ENCODE measurements at places on chromosomes 6 and 20.
A peak's percentile ranks its signal among the peaks of the same experiment; 100 is the strongest.

DNA sequence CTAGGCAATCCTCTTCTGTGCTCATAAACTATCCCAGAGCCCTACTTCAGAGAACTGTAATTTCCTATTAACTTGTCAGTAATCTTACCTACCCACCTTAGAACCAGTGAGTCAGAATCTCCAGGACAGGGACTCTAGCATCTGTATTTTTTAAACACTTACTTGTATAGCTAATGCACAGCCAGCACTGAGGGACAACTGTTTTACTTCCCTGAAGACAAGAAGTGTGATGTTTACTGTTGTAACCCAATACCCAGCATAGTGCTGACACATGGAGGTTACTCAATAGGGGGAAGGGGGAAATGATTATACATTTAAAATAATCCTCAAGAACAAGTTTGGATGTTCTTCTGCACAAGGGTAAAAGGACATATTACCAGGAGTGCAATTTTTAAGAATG, 130.8 kb downstream of the BTBD9 start:
- no peak for DNase-seq

DNA sequence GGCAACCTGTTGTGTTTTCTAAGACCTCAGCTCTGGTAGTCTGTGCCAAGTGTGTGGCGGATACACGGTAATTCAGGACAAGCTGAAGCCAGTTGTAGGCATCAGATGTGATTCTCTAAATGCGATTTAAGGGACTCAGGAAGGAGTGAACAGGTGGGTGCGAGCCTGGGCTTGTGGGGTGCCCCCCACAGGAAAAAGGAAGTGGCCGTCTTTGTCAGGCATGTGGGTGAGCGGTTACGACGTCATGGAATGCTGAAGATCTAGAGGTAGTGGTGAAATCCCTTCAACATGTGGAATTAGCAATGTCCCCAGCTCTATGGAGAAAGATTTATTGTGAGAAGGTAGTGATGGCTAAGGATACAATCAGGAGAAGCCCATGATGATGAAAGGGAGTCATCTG, 95.1 kb upstream of the EXOC2 start:
- DNase-seq: peak; percentile 66

GRCh38 chr6:85483846-85484245, 34.0 kb downstream of the NT5E start:
- no peak for DNase-seq

- no peak for DNase-seq
Observed at GRCh38 chr20:2599288-2600006, 53.0 kb upstream of the NOP56 start.

DNA sequence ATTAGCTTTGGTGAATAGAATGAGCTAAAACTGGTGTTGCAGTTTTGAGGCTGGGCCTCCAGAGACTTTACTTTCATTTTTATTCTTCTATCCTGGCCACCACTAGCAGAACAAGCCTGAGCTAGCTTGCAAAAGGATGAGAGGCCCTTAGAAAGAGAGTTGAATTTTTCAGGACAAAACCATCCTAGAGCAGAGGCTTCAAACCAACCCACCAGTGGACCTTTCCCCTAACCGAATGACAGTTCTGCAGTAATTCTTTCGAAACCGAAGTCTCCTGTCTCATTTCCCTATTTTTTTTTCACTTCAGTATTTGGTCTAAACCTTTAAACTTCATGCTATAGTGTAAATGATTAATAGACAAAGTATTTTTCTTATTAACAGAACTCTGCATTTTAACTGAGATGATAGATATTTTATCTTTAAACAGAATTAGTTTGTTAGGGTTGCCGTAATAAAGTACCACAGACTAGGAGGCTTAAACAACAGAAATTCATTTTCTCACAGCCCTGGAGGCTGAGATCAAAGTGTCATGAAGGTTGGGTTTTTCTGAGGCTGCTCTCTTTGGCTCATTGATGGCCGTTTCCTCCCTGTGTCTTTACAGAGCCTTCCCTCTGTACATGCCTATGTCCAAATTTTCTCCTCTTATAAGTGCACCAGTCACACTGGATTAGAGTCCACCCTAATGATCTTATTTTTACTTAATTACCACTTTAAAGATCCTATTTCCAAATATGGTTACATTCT, 80.6 kb upstream of the PAK5 start:
- DNase-seq: no peak

GRCh38 chr6:108074057-108074358, 533 bp downstream of the OSTM1 start:
- no peak for DNase-seq

DNA sequence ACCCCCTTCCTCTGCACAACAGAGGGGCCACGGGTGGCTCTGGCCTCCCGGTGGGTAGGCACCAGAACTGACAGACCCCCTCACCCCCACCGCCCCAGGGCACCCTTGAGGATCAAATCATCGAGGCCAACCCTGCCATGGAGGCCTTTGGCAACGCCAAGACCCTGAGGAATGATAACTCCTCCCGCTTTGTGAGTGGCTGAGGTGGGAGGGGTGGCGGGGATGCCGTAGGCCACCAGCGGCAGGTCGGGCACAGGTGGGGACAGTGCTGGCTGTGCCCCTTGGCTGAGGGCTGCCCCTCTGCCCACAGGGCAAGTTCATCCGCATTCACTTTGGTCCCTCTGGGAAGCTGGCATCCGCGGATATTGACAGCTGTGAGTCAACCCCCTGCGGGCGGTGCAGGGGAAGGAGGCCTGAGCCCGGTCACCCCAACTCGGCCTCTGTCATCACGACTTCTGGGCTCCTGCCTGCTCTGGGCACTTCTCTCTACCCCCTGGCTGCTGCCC, 29.1 kb downstream of the MYH7B start:
- DNase-seq: no peak

DNA sequence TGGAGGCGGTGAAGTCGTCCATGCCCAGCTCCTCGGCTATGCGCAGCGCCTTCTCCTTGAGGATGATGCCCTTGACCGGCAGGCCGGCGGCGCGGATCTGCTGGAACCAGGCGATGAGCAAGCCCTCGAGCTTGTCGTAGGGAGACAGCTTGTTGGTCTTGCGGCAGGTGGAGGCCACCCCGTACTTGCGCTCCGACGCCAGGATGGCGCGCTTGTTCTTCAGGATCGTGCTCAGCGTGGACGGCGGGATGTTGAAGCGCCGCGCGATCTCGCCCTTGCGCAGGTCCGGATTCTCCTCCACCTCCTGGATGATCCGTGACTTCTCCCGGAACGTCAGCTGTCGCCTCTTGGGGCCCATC, 435 bp downstream of the CENPB start:
- peak; percentile 69 for DNase-seq

- no peak for DNase-seq
Observed at GRCh38 chr6:80962382-80962781, 790.1 kb downstream of the TENT5A start.

DNA sequence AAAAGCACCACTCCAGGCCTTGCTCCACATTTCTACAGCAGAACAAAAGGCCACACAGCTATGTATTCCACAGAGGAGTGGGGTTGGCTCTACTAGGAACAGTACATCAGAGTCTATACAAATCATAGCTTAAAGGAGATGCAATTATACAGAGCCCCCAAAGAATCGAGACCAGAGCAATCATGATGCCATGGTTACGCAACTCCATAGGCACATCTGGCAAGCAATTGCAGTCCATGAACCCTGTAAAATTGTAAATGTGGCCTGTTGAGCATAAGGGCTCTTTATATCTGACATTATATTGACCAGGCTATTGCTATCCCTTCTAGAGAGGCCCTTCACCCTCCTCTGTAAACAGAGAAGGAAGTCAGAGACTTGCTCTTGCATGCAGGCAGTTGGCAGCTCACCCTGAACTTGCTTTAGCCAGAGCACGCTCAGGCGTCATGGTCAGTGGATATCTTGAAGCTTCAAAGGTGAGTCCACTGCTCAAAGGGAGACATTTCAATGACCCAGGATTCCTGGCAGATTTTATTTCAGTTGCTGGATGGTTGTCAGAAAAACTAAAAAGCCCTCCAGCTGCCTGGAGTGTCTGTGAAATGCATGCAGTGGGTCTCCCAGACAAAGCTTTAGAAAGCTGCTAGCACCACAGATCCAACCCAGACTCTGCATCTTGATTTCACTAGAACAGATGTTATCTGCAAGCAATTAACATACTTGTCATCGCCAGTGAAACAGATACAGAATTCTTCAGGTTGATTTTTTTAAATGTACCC, 357.2 kb downstream of the CENPW start:
- DNase-seq: no peak

- DNase-seq: no peak
Observed at GRCh38 chr6:129667621-129668020, 42.4 kb downstream of the ARHGAP18 start.

- no peak for DNase-seq
Observed at GRCh38 chr6:72206606-72207005, 320.3 kb downstream of the RIMS1 start.

GRCh38 chr20:19691125-19691524, 66.9 kb upstream of the RIN2 start:
- DNase-seq: no peak

DNA sequence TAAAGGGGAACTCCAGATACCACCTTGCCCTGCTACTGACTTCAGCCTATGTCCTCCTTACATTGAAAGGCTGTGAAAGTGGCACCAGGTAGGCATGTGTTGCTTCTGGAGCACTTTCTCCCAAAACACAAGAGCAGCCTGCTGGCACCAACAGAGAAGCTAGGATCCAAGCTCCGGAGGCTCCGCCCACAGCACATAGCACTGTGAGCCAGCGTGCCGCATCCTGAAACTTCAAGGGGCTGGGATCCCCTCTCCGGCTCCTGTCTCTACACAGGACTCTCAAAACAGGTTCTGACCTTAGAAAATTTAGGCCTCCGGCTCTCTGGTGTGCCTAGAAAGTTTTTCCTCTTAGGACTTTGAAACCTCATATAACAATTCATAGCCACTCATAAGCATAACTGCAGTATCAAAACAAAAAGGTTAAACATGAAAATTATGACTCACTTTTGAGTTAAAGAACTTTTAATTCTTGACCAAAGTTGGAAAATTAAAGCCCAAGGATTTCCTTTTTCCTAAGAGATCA, 41.1 kb downstream of the EZR start:
- DNase-seq: no peak

GRCh38 chr6:16486661-16487060, 248.3 kb downstream of the GMPR start:
- DNase-seq: peak; percentile 50

GRCh38 chr20:19429538-19429937, 217.1 kb downstream of the SLC24A3 start:
- DNase-seq: no peak

DNA sequence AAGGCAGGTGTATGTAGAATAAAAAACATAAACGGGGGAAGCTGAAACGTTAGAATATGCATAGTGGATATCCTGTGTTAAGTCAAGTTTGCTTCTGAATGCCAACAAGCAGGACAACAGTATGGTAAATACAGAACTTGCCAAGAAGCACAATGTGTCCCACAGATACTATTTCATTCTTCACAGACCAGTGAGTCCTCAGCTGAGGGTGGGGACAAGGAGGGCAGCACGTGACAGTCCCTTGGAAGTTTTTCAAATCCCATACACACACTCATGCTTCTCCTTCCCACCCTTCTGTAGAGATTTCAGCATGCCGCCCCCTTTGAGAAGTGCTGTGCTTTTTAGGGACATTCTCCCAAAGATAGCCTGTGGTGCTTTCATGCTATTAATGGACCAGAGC, 268.5 kb upstream of the ECI2 start:
- no peak for DNase-seq

- DNase-seq: no peak
Observed at GRCh38 chr6:32097364-32097763, 11.8 kb downstream of the TNXB start.
